CD4-positive, alpha-beta T cell treated with Interleukin-1 beta for 1 hour (primary cell): ENCODE measurements at places on chromosomes 3 and 15.

- DNase-seq: no peak
Measured at GRCh38 chr15:74399511-74400312, 32.3 kb upstream of the CYP11A1 start.

DNA sequence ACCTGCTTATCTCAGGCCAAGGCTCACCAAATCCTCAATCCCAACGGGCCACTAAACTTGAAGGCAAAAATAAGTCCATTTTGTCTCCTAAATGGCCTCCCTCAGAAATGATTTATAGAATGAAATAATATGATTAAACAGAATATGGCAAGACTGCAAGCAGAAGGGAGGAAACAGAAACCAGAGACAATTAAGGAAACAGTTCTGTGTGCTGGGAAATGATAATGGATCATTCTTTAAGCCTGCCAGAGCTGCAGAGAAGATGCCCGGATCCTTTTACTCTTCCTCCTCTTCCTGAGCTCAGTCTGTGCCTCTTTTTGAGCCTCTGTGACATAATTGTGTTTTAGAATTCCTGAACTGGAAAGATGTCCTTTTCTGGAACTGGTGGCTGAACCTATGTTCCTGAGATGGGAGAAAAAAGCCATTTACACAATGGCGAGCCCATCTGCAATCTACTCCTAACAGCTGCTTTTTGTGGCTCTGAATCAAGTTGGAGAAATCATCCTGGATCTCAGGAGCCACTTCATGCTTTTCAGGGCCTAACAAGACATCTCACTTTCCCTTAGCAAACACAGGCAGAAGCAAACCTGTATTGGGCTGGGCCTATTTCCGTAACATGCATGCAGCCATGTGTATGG is 2.8 kb upstream of the ABHD2 start:
- no peak for DNase-seq

DNA sequence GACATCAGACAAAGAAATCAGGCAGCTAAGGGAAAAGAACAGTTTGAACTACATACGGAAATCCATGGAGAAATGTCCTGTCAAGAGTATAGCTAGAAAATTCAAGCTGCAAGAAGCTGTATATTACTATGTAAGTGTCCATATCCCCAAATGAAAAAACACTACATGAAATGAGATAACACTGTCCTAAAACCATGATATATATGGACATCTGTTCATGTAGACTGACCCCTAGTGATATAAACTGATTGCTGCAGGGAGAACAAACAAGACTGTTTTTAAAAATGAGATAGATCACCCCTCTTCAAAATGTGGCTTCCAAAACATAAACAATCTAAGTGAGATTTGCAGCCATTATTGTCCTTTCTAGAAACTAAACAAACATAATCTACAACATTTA is 985.6 kb downstream of the EPHA3 start:
- DNase-seq: no peak

GRCh38 chr15:23648920-23649515 is 1.4 kb upstream of the MAGEL2 start:
- peak; percentile 7 for DNase-seq

DNA sequence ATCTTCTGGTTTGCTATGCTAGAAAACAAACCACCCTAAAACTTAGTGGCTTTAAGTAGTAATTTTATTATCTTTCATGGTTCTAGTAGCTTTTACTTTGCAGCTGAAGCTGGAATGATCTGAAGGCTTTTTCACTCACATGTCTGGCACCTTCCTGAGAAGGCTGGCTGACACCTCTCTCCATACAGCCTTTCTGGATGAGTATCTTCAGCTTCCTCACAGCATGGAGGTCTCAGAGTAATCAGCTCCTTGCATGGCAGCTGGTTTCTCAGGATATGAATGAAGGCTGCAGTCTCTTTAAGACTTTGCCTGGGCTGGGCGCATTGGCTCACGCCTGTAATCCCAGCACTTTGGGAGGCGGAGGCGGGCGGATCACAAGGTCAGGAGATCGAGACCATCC is 50.0 kb downstream of the TNIK start:
- DNase-seq: no peak

- DNase-seq: no peak
Measured at GRCh38 chr3:53382106-53382505, 34.8 kb upstream of the DCP1A start.

DNA sequence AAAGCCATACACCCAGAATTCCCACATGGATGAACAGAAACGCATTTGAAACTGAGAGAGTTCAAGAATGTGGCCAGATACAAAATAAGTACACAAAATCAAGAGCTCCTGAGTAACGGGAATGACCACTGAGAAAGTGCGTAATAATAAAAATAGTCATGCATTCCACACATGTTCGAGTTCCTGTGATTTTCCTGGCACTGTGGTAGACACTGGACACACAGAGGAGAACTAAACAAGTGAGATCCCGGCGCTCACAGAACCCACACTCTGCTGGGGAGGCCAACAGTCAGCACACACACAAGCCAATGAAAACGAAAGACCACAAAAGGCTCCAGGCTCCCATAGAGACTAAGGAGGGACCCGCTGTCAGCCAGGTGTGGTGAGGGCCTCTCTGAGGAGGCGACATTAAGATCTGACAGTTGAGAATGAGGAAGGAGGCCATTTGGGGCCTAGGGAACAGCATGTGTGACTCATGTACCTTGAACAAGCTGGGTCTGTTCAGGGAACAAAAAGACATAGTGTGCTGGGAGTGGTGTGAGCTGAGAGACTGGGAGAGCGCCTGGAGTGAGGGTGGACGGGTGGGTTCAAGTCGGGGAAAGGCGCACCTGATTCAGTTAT is 5.1 kb downstream of the FAM107A start:
- no peak for DNase-seq

DNA sequence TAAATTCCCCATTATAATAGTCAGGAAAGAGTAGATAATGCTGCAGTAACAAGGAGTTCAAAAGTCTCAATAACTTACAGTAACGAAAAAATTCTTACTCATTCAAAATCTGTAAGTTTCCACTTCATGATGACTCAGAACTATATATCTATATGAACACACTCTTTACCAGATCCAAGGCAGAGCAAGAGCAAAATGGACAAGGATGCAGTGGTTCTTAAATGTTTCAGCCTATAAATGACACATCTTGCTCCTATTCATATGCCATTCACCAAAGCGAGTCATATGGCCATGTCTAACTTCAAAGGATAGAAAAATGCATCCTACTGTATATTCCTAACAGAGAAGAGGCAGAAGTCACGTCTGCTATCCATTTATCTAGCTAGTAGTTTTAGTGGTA is 787.7 kb downstream of the NAALADL2 start:
- DNase-seq: no peak

GRCh38 chr3:71444028-71444860 is 139.3 kb downstream of the FOXP1 start:
- peak; percentile 82 for DNase-seq

DNA sequence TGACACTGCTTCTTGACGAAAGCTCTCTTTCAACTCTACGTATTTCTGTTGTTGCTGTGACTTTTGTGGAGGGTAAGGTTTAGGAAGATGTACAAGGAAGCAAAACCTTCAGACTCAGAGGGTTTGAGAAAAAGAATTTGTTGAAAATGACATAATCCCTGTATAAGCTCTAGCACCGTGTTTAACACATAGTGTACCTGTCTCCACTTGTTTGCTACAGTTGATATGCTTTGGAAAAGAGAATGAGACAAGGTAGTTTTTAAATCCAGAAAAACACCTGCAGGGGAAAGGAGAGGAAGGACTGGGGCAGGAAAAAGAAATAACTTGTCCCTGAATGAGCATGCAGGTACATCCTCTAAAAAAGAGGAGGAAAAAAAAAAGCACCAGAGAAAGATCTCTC is 29.6 kb upstream of the CP start:
- DNase-seq: no peak

GRCh38 chr3:170539897-170540296 is 46.0 kb downstream of the SLC7A14 start:
- DNase-seq: no peak

DNA sequence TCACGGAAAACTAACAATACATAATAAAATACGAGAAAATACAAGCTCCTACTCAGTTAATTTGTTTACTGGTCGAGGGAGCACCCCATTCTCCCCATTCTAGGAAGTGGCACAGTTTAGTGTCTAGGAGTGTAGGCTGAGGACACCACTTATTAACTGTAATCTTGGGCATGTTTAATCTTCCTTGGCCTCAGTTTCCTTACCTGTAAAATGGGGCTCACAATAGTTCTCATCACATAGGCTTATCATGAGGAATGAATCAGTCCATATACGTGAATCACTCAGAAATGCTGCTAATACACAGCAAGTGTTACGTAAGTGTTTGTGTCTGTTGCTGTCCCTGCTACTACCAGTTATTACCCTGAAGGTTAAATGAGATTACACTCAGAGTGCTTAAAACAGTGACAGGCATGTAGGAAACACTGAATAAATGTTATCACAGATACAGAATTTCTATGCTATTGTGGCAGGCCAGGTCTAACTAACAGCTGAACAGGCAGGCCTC is 210.2 kb downstream of the OSBPL10 start:
- DNase-seq: no peak

GRCh38 chr15:41692049-41692448 is 31.8 kb downstream of the MGA start:
- DNase-seq: no peak

DNA sequence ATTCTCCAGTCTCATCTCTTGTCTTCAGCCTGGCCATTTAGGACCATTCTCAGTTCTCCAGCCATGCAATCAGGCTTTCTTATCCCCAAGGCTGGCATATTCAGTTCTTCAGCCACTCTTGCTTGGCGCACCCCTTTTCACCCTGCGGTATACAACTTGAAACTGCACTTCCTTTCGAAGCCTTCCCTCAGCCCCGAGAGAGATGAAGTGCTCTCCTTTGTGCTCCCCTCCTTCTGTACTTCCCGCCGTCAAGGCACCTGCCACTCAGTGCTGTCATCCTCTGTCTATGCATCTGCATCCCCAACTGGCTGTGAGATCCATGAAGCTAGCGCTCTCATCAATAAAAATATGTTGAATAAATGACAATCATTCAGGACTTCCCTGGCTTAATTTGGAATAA is 45.7 kb downstream of the MORC1 start:
- peak; percentile 1 for DNase-seq

DNA sequence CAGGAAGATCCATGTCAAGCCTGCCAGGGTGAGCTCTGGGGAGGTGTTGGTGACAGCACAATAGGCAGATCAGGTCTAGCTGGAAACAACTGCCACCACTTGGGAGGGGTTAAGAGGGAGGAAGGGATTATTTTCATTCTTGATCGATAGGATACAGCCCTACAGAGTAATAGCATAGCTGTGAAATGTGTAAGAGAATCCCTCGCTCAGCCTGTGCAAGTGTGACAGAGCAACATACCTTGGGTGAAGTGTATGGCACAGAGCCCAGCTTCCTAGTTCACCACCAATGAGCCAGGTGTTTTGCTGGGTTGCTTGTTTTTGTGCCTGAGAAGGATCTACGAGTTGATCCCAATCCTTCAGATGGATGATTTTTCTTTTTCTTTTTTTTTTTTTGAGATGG is 9.2 kb upstream of the DCUN1D1 start:
- DNase-seq: no peak

DNA sequence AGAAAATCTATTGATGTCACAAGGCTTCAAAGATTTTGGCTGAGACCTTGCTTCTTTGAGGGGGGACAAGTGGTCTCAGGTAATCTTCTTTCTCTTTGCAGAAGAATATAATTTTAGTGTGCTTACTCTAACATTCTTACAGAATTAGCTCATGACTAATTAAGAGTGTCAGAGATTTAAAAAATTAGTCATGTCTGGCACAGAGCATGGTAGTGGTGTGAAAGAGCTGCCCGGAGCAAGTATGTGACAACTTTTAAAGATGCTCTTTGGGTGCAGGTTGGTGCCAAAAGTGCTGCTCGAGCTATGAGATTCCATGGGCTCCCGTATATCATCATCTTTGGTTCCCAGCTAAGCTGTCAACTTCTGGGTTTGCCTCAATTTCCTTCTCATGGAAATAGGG is 31.1 kb downstream of the CYP19A1 start:
- DNase-seq: no peak

DNA sequence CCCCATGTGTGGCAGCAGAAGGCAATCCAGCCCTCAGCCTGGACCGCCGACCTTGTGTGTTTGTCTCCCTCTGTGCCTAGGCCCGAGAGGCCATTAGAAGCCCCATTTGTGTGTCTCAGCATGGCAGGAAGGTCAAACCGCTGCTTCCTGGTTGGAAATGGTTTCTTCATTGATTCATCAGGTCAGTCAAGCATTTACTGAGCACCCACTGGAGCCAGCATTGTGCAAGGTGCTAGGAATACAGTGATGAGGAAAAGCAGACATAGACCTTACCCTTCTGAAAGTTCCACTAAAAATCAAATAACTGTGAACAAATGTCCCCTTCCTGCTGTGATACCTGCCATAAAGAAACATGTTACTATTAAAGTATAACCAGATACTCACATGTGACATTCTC is 265.9 kb upstream of the CTDSPL start:
- no peak for DNase-seq

DNA sequence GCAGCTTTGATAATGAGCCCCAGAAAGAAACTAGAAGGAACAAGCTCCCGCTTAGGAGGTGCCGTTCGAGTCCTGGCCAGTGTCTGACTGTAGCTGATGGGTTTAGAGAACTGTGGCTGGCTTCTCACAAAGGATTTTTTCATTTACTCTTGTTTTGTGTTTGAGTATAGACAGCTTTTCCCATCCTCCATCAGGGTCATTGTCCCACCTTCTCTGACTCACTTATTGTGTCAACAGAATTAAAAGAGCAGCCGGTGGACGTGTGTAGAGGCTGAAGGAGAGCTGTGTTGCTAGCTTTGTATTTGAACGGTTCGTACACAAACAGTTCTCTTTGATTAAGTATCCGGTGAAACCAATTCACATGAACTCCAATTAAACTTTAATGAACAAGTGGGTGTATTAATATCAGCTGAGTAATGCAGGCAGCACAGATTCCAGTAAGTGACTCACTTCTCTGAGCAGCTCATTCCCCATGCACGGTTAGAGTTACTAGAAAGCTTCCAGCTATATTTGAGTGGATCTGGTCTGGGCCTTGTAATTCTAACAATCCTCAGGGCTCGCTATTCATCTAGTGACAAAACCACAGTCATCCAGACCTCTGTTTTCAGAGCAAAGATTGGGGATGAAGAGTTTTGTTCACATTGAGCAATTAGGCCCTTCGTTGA is 141.0 kb downstream of the LPP start:
- no peak for DNase-seq

DNA sequence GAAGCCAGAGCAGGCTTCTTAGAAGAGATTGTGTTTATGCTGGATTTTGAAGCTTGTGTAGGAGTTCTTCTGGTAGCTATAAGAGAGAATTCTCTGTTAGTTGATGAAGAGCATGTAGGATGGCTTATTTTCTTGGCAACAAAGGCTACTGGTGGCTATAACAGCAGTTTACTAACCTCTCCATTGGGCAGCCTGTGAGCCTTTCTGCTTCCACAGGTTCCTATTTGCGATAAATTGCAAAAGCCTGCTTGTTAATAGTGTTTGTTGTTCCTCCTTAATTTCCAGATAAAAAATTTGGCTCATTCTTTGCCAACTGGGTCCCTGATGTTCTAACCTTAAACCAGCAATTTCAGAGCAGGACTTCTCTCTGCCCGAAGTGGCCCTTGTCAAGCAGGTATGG is 290.6 kb upstream of the TRIM42 start:
- DNase-seq: no peak

DNA sequence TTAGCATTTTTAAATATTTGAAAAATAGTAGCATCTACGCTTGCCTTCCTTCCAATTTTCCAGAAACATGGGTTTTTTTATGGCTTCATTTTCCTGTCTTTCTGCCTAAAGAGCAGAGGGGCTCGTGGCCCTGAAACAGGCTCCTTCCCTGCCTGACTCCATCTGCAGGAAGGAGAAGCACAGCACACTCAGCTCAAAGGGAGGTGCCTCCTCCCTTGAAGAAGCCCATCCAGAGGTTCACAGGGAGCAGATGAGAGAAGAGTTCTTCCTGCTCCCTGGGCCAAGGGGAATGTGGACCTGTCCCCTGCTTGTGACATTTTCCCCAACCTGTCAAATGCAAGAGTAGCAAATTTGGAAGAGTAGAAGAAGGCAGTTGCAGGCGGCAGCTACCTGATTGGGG is 55.8 kb downstream of the BBX start:
- no peak for DNase-seq
